ENCODE measurements at places on chromosomes 4 and X. TPM values are rescaled to one million over a fixed set of nuclear protein-coding genes. Genes with fewer than 3 reads are reported as not detected.

DNA sequence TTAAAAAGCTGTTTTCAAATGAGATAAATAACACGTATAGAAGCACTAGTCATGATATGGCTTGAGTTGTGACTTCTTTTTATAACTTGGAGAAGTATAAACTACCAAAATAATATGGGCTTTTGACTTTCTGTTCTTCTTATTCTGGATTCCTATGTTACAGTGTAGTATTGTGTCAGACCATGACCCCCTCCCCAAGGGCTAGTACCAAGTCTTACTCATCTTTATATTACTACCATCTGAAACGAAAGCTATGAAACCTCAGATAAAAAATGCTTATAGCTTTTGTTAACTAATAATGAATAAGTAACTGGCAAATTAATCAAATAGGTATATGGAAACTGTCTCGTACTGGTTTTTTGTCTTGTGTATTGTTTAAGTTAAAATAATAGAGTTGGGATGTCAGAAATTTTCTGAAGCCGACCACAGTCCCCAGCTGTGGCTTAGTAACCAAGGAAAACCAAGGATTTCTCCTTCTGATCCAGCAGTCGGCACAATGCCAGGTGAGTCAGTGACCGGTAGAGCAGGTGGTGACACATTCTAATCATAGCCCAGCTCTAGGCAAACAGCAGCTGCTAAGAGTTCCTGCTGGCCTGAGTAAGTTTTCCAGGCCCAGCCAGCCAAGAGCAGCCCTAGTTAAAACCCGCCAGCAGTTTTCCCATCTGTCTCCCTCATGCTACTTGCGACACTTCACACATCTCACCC, 163.3 kb upstream of the PRDX4 start:
- DNase-seq: peak; percentile 73
- H3K36me3 ChIP-seq: no peaks in the 10 kb centered on the region
- H3K4me3 ChIP-seq: no peak overlapping the region
- no peaks in the 10 kb centered on the region for H3K27me3 ChIP-seq
- H3K4me1 ChIP-seq: no peaks in the 10 kb centered on the region
- no peak overlapping the region for H3K27ac ChIP-seq

DNA sequence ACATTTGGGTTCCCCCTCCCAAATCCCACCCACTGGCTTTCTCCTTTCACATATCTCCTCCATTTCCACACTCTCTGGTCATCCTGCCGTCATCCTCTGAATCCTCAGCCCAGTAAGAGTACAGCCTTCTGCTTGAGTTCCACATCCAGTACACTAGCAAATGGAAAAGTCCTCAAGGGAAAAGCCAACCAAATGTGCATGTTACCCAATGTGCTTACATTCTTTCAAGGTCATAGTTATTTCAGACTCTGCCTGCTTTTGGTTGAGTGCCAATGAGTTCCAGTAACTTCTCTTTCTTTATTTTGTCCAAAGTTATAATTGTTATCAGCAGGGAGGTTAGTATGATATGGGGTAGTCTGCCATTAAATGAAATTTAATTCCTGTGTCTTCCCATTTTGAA, 78.1 kb downstream of the SRPX start:
- H3K4me3 ChIP-seq: no peak overlapping the region
- H3K4me1 ChIP-seq: no peaks in the 10 kb centered on the region
- H3K27ac ChIP-seq: no peak overlapping the region
- H3K36me3 ChIP-seq: no peaks in the 10 kb centered on the region
- no peaks in the 10 kb centered on the region for H3K27me3 ChIP-seq
- DNase-seq: no peak

DNA sequence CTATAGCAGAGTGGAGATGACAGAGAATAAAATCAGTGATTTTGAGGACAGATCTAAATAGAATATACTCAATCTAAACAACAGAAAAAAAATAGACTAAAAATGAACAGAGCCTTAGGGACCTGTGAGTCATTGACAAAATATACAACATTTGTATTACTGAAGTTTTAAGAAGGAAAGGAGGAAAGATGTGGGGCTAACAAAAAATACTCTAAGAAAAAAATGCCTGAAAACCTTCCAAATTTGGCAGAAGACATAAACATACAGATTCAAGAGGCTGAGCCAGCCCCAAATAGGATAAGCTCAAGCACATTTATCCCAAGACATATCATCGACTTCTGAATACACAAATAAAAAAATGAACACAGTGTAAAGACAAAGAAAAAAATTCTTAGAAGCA, 123.6 kb upstream of the INTU start:
- H3K27me3 ChIP-seq: no peaks in the 10 kb centered on the region
- H3K4me3 ChIP-seq: no peak overlapping the region

GRCh38 chr4:158667651-158668198, 4.0 kb downstream of the C4orf46 start:
- DNase-seq: no peak
- H3K36me3 ChIP-seq: no peaks in the 10 kb centered on the region
- H3K4me3 ChIP-seq: no peak overlapping the region

DNA sequence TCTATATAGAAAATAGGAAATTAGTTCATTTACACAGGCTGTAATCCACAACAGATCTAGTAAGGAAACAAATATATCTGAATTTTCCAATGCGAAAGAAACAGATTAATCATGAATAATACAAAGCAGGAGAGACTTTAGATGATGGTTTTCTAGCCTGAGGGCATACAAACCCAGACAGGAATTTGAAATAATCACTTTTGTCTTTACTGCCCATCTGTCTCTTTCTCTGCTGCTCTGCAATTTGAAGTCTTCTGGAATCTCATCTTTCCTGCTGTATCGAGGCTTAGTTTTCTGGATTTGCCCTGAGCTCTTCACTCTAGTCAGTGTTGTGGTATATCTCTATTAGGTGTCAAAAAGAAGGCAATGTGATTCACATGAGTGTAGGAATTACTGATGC, 711.8 kb upstream of the FAM241A start:
- H3K4me3 ChIP-seq: no peak overlapping the region
- H3K27me3 ChIP-seq: no peaks in the 10 kb centered on the region
- no peaks in the 10 kb centered on the region for H3K4me1 ChIP-seq
- no peak for DNase-seq
- H3K36me3 ChIP-seq: no peaks in the 10 kb centered on the region
- H3K27ac ChIP-seq: no peak overlapping the region

GRCh38 chrX:65578346-65578745, 43.8 kb upstream of the LAS1L start:
- no peaks in the 10 kb centered on the region for H3K36me3 ChIP-seq
- H3K27ac ChIP-seq: no peak overlapping the region
- H3K27me3 ChIP-seq: no peaks in the 10 kb centered on the region
- DNase-seq: no peak

- no peak for DNase-seq
- H3K27ac ChIP-seq: no peak overlapping the region
- H3K4me1 ChIP-seq: no peaks in the 10 kb centered on the region
- H3K36me3 ChIP-seq: no peaks in the 10 kb centered on the region
- no peak overlapping the region for H3K4me3 ChIP-seq
- H3K27me3 ChIP-seq: no peaks in the 10 kb centered on the region
Measured at GRCh38 chr4:175703956-175704600, 108.0 kb downstream of the GPM6A start.

GRCh38 chrX:79592259-79592658, 225.1 kb upstream of the ITM2A start:
- no peaks in the 10 kb centered on the region for H3K4me1 ChIP-seq
- no peak overlapping the region for H3K4me3 ChIP-seq
- DNase-seq: no peak
- H3K27ac ChIP-seq: no peak overlapping the region

DNA sequence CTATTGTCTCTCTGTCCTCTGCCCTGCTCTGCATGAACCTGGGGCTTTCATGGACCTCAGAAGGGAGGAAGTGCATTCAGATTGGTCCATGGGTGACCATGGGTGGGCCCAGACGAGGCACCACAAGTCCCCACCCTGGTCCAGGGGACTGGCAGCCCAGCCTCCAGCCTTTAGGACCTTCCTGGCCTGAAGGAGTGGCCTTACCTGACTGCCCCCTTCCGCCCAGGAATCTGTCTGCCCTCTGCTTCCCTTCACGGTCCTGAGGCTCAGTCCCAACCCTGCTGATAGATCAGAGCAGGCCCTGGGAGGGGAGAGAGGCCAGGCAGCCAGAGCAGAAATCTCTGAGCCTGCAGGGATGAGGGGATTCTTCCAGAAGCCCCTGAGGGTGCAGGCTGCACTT, 455.4 kb downstream of the PCDH18 start:
- no peaks in the 10 kb centered on the region for H3K4me1 ChIP-seq
- H3K4me3 ChIP-seq: no peak overlapping the region
- no peaks in the 10 kb centered on the region for H3K36me3 ChIP-seq
- no peak overlapping the region for H3K27ac ChIP-seq
- H3K27me3 ChIP-seq: no peaks in the 10 kb centered on the region

DNA sequence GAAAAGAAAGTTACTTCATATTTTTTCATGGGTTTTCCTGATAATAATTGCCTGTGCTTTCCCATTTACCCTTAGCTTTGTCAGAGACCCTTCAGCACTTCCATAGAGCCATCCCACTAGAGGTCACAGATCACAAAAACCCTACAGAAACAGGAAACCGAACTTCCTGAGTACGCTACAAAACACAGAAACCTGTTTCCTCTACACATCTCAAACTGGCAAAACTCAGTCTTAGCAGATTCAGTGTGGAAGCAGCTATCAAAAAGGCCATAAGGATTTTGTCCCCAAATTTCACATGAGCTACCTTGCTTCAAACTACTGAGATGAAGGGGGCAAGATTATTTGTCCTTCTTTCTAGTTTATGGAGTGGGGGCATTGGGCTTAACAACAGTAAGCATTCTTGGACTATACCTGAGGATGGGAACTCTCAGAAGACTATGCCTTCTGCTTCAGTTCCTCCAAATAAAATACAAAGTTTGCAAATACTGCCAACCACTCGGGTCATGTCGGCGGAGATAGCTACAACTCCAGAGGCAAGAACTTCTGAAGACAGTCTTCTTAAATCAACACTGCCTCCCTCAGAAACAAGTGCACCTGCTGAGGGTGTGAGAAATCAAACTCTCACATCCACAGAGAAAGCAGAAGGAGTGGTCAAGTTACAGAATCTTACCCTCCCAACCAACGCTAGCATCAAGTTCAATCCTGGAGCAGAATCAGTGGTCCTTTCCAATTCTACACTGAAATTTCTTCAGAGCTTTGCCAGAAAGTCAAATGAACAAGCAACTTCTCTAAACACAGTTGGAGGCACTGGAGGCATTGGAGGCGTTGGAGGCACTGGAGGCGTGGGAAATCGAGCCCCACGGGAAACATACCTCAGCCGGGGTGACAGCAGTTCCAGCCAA, at the start of gene MMRN1:
Gene MMRN1, plus strand, starts transcription at position 206 of the 902 bp plus-strand sequence. Its CDS starts 118 bp downstream, at position 324.
- no peaks in the 10 kb centered on the region for H3K36me3 ChIP-seq
- DNase-seq: no peak
- no peak within 1 kb of the TSS for H3K4me3 ChIP-seq
- no peak within 1 kb of the TSS for H3K27ac ChIP-seq
- no peaks in the 10 kb centered on the region for H3K27me3 ChIP-seq

GRCh38 chr4:23952258-23952657, 62.4 kb upstream of the PPARGC1A start:
- H3K4me3 ChIP-seq: no peak overlapping the region
- peaks cover 5% of the 10 kb centered on the region for H3K4me1 ChIP-seq

- H3K27ac ChIP-seq: no peak overlapping the region
- H3K27me3 ChIP-seq: no peaks in the 10 kb centered on the region
- no peaks in the 10 kb centered on the region for H3K4me1 ChIP-seq
Measured at GRCh38 chr4:172596206-172596605, 572.4 kb upstream of the GALNT7 start.

CASP6 gene
- total RNA-seq: 6.6 TPM

TCEAL5 gene
- total RNA-seq: not detected
